ENCODE measurements at places on chromosomes 4 and X.

- DNase-seq: no peak
Observed at GRCh38 chrX:115138040-115138439, 51.2 kb upstream of the RBMXL3 start.

DNA sequence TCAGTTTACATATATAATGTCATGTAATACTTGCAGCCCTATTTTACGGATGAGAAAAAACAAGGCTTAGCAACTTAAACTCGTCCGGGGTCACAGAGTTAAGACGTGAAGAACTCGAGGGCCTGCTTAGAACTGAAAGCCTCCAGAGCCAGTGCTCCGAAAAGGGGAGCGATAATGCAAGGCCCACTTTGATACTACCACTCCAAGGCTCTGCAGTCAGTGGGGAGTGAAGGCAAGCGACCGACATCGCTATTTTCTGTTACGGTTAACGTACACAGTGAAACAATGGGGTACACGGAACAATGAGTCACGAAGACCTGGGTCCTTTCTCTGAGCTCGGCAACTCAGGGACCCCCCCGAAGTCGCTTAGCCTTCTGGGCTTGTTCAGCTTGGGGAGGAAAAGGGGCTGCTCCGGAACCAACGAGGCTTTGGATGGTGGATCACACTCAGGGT, 965 bp downstream of the PPA2 start:
- no peak for DNase-seq

- no peak for DNase-seq
Observed at GRCh38 chr4:108533876-108534275, 86.5 kb upstream of the RPL34 start.

- no peak for DNase-seq
Observed at GRCh38 chrX:3651277-3651676, 62.2 kb downstream of the PRKX start.

DNA sequence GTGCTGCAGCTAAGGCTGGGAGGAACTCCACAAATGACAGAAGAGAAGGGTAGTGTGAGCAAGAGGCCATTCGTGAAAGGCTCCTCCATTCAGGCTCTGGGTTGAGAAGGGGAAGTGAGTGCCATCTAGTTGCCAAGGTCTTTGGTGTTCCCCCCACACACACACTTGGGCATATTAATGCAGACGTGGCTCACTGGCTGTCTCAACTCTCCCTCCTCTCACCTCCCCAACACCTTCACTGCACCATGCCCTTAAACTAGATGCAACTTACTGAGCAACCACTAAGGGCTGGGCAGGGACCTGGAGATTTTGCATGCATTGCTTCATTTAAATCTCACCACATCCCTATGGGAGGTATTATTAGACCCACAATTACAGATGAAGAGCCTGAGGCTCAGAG, 8.7 kb downstream of the CLRN2 start:
- DNase-seq: no peak

DNA sequence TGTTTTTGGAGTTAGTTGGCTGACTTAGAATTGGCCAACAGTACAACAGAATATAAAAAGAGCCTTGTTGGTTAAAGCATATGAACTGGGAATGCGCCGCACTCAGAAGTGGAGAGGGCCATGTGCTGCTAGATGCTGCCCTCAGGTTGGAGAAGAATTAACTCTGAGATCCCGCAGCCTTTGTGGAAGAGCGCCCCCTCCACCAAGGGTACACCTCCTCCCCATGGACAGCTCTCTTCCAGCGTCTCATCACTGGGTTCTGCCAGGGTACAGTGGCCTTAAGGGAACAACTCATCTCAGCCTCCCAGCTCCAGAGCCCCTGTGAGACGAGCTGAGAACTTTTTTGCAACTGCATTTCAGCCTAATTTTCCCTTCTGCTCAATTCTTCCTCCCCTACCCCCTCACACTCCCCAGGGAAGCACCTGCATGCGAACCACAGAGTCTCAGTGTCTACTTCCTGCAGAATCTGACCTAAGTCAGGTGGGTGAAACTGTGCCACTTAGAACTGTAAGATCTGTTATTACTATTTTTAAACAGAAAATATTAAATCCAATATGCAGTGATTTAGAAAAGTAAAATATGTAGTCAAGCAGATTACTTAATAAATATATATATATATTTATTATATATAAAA, 380.6 kb downstream of the RAB28 start:
- no peak for DNase-seq

DNA sequence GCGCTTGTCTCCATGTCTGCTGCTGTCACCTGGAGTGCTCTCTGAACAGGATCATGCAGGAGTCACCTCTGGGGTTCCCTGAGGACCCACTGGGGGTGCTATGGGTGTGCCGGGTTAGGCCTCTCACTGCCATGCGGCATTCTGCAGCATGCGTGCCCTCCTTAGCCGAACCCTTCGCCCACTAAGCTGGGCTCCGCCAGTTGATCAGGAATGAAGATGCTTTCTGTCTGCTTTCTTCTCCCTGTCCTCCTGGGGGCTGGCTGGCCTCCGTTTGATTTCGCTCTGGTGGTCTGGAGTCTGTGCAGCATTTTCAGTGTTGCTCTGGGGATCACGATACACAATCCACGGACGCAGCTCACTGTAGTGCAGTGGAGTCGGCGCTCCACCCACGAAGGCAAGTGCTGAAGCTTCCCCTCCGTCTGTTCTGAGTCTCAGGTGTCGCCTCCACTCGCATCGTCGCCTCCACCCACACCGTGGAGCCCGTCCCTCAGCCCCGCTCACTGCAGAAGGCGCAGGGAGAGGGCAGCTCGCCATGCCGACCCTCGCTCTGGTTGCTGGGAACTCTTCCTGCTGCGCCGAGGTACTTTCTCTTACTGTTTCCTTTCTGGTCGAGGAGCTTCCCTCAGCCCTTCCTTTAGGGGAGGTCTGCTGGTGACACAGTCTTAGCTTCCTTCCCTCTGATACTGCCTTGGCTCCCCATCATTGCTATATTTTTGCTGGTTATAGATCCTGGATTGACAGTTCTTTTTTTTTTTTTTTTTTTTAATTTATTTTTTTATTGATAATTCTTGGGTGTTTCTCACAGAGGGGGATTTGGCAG, 29.2 kb downstream of the LETM1 start:
- DNase-seq: no peak

GRCh38 chr4:156901871-156902270, 69.7 kb downstream of the PDGFC start:
- no peak for DNase-seq

DNA sequence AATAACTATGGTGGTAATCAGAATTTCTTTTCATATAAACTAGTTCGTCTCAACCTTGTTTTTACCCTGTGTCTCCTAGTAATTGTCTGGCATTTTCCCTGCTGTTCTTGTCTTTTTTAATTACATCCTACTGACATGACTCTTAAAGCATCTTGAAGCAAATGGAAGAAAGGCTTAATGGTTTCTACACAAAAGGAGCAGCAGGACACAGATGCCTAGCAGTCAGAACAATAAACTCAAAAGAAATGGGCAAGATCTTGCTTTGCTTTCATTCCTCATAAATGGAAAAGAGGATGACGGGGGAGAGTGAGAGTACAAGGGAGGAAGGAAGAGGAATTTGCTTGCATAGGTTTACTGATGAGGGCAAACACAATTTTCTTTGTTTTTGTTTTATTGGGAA, 293.2 kb upstream of the EMCN start:
- no peak for DNase-seq

- no peak for DNase-seq
Observed at GRCh38 chr4:164888096-164888715, 11.2 kb downstream of the APELA start.

GRCh38 chr4:75542824-75543223, 13.0 kb upstream of the ODAPH start:
- DNase-seq: no peak

- no peak for DNase-seq
Observed at GRCh38 chrX:40081679-40082068, 16.1 kb downstream of the BCOR start.

DNA sequence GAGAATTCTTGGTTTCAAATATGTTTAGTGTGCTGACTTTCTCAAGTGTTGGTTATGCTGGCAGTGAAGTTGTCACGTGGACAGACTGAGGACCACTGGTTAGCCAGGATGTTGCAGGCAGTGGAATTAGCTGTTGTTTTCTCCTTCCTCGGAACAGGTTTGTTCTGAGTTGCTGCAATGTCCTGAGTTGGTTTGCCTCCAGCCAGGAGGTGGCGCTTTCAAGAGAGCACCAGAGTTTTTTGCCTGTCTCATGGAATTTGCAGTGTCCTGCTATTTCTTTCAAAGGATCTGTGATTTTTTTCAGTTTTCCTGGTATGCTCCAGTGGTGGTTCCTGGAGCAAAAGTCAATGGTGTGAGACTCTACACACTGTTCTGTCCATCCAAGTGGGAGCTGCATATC, 158.1 kb upstream of the CXorf66 start:
- DNase-seq: no peak

- no peak for DNase-seq
Observed at GRCh38 chr4:30256116-30256832, 463.9 kb upstream of the PCDH7 start.

All from Ammon's horn (tissue), 1 donor.